ENCODE measurements at places on chromosomes 5 and 9.

DNA sequence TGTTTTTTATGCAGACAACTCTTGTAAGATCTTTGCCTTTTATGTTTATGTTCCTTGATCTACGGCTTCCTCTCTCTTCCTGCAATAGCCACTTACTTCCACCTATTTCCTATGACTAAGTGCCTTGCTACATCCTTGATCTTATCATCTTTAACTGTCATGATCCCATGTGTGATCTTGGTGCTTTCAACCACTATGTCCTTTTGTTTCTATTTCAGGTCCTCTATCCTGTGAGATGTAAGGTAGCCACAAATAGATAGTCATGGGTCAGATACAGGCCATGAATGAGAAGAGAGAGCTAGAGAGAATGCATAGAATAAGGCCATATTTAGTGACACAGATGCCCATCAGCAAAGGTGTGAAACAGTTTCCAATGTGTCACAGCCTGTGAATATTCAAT is 243.6 kb upstream of the HAPLN1 start:
- no peak for DNase-seq

DNA sequence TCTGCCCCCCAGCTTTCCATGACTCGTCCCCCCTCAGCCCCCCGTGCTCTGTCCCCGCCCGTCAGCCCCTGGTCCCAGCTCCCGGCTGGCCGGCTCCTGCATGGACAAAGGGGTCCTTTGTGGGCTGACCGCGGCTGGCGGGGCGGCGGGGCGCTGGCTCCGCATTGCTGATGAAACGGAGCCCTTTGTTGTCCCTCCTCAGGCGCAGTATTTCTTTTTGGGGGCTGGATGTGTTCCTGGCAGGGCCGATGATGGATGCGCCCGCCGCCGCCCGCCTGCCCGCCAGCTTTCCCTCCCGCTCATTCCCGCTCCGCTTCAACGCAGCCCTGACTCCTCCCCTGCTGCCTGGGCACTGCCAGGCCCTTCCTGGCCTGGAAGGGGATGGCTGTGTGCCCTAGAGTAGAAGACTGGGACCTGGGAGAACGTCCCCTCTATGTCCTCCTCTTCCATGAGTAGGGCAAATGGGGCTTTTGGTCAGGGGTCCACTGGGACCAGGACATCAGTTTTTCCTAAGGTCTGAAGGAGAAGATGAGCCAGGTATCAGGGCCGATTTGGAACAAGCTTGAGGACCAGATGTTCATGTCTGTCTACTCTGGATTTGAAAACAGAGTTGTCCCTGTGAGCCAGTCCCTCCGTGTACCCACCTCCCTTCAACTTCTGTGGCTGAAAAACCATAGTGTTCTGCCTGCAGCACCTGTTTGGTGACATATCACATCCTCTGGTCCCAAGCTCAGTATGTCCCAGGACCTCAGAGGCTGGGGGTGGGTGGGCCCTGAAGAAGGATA is 29.0 kb downstream of the CXXC5 start:
- DNase-seq, result no peak

GRCh38 chr5:5780253-5780652 is 357.8 kb downstream of the ICE1 start:
- DNase-seq, result no peak

DNA sequence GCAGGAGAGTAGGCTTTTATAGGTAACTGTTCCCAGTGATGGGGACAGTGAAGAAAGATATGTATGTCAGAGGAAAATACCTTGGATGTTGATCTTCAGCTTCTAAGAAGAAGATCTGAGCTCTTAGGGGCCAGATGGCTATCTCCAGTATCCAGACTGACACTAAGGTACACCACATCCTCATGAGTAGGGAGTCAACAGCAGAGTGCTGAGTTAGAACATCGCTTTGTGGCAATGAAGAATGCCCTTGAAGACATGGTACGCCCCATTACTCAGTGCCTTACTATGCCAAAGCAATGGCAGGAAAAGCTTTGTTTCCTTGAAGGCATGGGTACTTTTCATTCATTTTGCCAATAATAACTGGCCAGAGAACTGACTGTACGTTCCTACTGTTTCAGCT is 263.7 kb downstream of the CEMIP2 start:
- no peak for DNase-seq

DNA sequence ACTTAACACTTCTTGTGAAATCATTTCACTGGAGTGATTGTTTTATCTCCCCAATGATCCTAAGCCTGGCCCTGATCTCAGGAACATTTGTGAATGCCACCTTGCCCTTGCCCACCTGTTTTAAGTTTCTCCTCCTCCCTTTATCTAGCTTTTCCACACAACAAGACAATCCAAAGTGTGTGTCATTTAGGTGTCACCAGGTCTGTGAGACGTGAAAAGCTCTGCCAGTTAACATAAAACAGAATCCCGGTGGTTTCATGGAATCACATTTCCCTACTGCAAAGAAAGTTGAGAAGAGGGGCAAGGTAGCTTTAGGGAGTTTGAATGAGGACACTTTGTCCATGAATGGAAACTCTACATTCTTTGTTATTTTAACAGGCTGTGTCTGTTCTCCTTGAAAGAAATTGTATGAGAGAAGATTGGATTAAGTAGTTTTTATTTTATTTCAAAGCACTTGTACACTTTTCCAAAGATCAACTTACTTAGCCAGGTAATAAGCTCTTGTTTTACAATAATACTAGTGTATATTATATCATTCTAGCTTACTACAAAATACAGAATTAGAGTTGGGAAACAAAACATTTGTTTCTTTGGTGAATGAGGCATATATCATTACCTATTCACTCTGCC is 239.0 kb downstream of the ISL1 start:
- no peak for DNase-seq

GRCh38 chr5:119036101-119036762 is 34.7 kb upstream of the DMXL1 start:
- no peak for DNase-seq

DNA sequence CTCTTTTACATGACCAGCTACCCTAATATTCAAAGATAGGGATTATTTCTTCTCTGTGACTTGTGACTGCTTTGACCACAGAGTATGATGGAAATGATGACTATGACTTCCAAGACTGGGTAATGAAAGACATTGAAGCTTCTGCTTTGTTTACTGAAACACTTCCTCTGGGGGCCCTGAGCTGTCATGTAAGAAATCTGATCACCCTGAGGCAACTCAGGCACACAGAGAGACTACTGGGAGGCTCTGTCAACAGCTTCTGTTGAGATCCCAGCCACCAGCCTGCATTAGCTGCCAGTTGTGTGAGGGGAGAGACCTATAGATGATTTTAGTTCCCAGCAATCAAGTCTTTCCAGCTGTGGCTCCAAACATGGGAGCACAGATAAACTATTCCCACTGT is 76.5 kb downstream of the KCTD16 start:
- DNase-seq, result no peak

DNA sequence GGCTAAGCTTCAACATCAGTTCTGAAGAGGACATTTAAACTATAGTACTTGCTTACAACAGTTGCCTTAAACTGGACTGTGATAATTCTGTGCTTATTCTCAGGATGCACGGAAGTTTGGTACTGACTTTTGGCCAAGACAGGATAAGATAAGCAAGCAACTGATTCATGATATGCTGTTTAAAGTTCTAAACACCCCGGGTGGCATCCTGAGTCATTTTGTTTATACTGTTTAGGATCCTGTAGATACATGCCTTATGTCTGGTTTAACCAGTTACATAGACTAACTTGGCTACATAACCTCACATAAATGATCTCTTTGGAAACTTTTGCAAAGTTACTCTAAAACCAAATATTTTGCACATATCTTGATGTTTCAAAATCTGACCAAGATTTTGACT is 95.9 kb downstream of the CDH9 start:
- DNase-seq, result no peak

GRCh38 chr9:29422438-29422837 is 1849.2 kb upstream of the C9orf72 start:
- no peak for DNase-seq

DNA sequence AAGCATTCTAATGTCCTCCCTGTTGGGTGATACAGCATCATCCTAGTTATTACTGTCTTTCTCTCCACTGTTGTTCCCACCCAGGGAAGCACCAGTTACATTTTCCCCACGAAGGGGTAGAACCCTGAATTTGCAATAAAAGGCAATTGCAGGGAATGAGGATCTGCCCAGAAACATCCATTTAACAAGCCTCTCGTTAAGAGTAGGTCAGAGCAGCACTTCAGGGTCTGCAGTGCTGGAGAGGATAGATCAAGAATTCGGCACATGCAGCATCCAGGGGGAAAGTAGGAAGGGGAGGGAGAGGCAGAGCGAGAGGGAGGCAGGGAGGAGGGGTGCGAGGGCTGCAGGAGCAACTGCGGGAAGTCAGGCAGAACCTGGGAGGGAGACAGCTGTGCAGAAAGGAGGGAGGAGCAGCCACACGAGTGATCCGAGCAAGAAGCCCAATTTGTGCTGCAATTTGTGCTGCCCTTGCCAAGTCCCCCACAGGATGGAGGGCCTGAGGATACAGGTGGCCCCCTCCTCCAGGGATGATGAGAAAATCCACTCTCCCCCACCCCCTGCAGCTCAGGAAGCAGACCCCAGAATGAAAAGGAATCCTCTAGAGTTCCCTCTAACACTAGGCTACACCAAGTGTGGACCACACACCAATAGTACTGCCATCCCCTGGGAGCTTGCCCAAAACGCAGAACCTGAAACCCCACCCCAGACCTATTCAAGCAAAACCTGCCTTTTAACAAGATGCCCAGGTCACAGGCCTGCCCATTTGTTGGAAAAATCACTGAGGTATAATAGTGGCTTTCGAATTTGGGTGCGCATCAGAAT is 62.2 kb downstream of the EPB41L4B start:
- no peak for DNase-seq

DNA sequence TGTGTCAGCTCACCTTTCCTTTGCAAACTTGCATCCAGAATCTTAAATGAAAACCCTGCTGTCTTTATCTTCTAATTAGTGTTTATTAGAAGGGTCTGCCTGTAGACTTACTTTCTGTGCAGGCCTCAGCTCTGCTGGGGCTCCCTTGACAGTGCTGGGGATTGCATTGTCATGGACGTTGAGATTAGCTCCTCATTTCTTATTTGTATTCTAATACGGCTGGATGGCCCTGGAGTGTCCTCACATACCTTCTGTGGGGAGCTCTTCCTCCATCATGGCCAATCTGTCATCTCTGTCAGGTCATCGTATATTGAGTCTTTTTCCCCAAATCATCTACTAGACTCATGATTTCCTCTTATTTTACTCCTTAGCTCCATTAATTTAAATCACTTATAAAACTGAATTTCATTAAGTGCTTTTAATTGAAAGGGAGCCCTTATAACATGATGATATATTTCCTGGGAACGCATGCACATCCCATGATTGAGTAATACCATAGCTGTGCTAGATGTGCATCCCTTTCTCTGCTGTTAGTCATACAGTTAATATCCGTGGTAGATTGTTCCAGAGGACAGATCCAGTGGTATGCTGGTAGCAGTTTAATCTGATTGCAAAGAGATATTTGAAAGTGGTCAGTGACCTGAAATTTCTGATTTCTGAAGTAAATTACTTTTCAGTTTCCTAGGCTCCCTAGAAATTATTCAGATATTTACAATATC is 61.6 kb downstream of the ICE1 start:
- DNase-seq, result no peak

DNA sequence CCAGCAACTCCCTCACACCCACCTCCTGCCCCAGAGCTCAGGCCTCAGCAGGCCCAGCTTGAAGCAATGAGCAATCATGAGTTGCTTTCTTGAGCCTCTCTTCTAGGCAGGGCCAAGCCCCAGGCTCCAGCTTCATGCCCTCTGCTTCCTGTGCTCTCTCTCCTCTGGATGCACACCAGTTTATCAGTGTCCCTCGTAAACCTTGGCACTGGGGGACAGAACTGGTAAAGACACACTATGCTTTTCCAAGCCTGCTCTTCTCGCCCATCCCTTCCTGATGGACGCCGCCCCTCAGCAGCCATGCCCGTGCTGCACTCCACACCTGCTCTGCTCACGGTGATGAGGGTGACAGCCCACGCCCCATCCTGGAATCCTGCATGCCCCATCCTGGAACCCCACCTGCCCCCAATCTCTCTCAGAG is 49.4 kb upstream of the ORM1 start:
- DNase-seq, result no peak

GRCh38 chr5:88172847-88173758 is 95.5 kb downstream of the TMEM161B start:
- no peak for DNase-seq

DNA sequence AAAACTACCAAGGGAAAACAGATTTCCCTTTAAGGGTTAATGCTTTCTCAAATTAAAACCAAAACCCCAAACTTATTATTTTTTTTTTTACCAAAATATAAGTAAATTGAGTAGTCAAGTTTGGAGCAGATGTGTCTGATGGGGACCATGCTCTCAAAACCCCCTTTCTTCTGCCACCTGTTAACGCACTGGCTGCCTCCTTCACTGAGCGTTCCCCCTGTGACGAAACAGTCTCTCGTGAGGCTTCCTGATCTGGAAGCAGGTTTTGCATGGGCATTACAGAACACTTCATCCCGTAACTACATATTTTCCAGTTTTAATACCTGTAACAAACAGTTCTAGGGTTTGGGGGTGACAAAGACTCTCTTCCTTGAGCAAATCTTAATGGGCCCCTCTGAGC is 59.4 kb downstream of the ANKH start:
- DNase-seq, result no peak
